ENCODE measurements at places on chromosomes 11 and 22. TPM values are rescaled to one million over a fixed set of nuclear protein-coding genes. Genes with fewer than 3 reads are reported as not detected.

Gene CTNND1
- polyA plus RNA-seq, result 215 TPM

Gene KCNC1
- 1.5 TPM for polyA plus RNA-seq

Gene B3GAT1
- polyA plus RNA-seq, result 4.1 TPM

Gene OR5A1
- polyA plus RNA-seq, result not detected

Gene TMPRSS5
- polyA plus RNA-seq, result 2.1 TPM

Gene SAA2
- polyA plus RNA-seq, result not detected

Gene MMP12
- polyA plus RNA-seq, result 2.2 TPM

Gene OR52A1
- 0.05 TPM for polyA plus RNA-seq

Gene TTC17
- polyA plus RNA-seq, result 91.4 TPM

Gene WNT11
- polyA plus RNA-seq, result 17.3 TPM

Gene PRG3
- polyA plus RNA-seq, result 0.39 TPM

- no peak for DNase-seq
Measured at GRCh38 chr11:1436468-1437039, 46.8 kb downstream of the BRSK2 start.

GRCh38 chr22:46031965-46032851 is 55.2 kb upstream of the WNT7B start:
- no peak for DNase-seq

DNA sequence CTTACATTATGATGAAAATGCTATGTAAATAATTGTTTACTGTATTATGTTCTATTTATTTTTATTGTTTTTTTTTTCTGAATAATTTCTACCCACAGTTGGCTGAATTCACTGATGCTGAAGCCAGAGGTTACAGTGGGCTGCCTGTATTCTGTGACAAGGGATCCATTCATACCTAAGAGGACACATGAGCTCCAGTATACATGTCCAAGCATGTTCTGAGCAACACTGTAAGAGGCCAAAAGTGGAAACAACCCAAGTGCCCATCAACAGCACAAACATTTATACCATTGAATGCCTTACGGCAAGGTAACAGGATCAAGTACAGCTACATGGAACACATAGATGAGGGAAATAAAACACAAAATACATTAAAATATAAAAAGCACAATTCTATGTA is 1.4 kb upstream of the SRSF8 start:
- DNase-seq, result no peak

DNA sequence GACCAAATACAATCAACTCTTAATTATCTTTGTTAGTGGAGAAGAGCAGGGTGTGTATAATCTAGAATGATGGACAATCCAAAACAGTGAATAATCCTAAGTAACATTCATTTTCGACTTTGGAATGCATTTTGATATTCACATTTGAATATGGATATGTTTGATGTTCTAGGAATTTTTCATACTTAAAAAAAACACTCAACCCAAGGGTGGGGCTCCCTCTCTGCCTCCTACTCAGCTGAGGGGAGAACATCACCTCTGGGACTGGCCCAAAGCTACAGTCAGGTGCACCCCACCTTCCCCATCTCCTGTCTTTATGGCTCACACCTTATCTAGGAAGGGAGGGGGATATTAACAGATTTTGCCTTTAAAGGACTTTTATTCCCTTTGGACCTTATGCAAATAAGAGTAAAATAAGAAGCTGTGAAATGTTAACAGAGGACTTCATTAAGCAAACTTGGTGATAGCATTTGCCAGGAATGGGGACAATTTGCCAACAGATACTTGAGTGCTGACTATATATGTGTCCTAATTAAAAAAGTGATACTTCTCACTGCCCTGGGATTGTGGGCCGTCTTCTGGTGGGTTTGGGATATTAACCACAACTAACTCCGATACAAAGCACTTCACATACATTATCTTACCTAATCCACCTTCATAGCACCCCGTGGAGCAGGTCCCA is 187.0 kb downstream of the ST3GAL4 start:
- DNase-seq, result no peak

DNA sequence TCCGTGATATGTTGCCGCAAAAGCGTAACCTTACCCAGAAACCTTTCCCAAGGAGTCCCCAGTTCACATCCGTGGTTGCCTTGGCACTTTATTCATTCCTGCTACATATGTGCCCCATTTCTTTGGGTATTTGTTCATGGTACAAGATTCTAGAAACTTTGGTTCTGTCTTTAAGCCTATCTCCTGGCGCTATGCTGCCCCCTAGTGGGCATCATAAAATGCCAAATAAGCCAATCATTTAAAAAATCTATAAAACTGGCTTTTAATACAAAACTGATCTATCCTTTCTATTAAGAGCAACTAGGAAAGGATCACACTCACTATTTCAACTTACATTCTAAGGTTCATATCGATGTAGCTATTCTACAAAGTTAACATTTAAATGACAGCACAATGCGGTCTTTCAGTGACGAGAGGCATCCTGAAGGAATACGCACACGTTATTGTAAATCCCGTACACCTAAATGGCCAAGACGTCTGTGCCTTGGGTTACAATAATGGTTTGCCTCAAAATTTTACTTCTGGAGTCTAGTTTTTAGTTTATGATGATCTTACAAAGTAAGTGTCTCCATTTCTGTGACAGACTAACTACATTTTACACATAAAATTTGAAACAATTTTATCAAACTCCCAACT is 16.2 kb downstream of the PIWIL3 start:
- peak; percentile 36 for DNase-seq

GRCh38 chr11:57150454-57150917 is 31.3 kb upstream of the LRRC55 start:
- DNase-seq, result no peak

DNA sequence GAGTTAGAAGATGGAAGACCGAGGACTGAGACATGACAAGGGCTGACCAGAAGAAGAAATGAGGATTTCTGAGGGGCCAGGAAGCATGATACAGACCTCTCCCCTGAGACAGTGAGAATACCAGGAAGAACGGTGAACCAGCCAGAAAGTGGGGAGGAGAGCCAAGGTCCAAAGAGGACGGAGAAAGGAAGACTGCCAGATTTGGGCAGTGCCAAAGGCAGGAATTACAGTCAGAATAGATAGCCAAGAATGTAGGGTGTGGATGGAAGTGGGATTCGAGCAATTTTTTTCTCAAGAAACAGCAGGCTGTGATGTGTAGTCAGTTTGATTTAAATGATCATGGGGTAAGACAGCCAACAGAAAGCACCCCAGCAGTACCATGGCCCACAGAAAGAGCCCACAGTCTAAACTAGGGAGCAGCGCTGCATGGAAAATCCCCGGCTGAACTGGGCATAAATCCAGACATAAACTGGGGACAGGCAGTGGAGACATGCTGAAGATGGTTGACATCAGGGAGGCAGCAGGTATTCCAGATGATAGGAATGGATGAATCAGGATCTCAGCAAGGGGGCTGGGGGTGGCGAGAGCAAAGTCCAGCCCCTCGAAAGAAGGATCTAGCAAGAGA is 67.3 kb upstream of the BARX2 start:
- DNase-seq, result no peak

GRCh38 chr11:65043881-65044501 is 3.0 kb downstream of the SAC3D1 start:
- no peak for DNase-seq

GRCh38 chr11:66188580-66188979 is 79.9 kb upstream of the RAB1B start:
- DNase-seq, result no peak

DNA sequence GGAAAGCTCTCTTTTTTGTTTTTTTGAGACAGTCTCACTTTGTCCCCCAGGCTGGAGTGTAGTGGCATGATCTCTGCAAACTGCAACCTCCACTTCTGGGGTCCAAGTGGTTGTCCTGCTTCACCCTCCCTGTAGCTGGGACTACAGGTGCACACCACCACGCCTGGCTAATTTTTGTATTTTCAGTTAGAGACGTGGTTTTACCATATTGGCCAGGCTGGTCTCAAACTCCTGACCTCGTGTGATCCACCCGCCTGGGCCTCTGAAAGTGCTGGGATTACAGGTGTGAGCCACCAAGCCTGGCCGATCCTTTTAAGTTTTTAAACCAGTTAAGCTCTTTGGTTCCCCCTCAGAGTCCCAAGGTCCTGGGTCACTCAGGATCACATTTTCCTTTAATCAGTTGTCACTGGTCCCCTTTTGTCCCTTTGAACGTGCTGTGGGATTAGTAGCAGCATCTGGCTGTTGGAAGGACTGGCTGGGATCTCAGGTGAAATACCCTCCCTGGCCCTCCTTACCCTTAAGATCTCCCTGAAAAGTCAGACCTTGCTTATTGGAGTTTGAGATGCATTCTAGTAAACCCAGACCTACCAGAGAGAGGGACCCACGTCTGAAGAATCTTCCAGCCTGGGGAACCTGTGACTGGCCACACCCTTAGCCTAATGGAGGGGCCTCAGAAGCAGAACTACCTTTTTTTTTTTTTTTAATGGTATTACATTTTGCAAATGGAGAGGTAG is 8.1 kb downstream of the MALAT1 start:
- DNase-seq, result no peak

- no peak for DNase-seq
Measured at GRCh38 chr11:76279646-76280045, 73.3 kb upstream of the WNT11 start.

DNA sequence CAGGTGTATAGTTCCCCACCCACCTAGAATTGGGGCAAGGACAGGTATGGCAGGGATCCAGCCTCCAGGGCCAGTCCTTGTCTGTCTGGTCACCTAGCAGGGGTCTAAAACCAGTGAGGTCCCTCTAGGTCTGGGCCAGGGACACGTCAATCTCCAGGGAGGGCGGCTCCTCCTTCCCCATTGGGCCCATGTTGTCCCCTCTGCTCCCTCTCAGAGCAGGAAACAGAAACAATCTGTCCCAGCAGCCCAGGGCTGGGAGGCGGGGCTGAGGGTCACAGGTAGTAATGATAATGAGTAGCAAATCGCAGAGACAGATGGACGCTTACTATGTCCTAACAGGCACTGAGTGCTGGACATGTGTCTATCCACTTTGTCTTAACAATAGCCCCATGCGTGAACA is 22.8 kb upstream of the SYT7 start:
- no peak for DNase-seq

DNA sequence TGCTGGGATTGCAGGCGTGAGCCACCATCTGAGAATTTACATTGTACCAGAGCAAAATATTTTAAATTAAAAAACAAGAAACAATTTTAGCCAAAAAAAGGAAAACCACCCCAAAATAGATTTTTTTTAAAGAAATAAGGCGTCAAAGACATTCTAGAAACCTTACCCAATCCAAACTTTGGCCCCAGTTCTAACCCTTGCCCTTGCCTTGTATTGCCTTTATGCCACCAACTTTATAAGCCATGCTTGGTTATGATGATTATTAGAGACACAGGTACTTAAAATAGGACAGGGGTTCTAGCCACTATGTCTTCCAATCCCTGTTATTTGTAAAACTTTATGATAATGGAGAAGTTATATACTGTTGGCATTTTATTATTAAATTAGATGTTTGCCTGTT is 11.8 kb downstream of the C11orf54 start:
- DNase-seq, result no peak

GRCh38 chr22:37925767-37926166 is 19.7 kb downstream of the MICALL1 start:
- DNase-seq, result no peak

DNA sequence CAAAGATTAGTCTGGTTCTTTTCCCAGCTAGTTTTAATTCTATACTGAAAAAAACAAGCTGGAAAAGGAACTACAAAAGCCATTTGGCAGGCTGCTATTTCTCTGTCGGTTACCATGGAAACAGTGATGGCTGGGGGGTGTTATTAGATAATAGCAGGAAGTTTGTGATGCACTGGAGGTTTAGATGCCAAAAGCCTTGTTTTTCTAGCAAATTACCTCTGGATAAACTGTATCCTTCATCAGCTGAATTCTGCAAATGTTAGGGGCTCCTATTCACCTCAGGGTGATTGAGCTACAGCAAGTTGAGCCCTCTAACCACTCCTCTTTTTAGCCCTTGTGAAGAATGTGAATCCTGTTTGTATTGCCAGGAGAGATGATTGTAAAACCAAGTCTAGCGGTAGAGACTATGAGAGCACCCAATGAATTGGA is 25.2 kb downstream of the ALKBH3 start:
- no peak for DNase-seq

- DNase-seq, result no peak
Measured at GRCh38 chr22:40204321-40205116, 26.8 kb downstream of the TNRC6B start.

- no peak for DNase-seq
Measured at GRCh38 chr11:115581871-115582639, 77.8 kb upstream of the CADM1 start.

- DNase-seq, result no peak
Measured at GRCh38 chr11:93123351-93123898, 74.4 kb downstream of the SLC36A4 start.

GRCh38 chr11:128737704-128738103 is 43.8 kb downstream of the FLI1 start:
- no peak for DNase-seq

GRCh38 chr11:86052693-86053641 is 15.9 kb downstream of the PICALM start:
- no peak for DNase-seq

GRCh38 chr11:3853899-3854659 is 1.4 kb upstream of the STIM1 start:
- no peak for DNase-seq

- DNase-seq, result peak; percentile 69
Measured at GRCh38 chr11:102287964-102288724, 29.1 kb upstream of the BIRC3 start.

DNA sequence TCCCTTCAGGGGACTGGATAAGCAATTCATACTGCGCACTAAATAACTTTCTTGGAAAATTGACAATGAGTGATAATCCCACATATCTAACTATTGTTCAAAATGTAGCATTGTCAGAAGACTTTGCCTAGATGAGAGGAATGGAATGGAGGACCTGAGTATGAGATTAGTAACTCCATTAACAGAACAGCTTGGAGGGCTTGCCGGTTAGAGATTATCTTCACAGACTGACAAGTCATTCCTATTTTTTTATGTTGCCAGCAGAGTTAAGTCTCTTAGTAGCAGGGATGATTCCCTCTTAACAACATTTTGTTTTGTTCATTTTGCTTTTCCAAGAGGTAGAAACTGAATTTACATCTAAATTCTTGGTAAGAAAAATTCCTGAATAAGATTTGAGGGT is 7.1 kb upstream of the BACE1-AS start:
- no peak for DNase-seq

- DNase-seq, result no peak
Measured at GRCh38 chr22:45744442-45744841, 72.8 kb downstream of the ATXN10 start.

DNA sequence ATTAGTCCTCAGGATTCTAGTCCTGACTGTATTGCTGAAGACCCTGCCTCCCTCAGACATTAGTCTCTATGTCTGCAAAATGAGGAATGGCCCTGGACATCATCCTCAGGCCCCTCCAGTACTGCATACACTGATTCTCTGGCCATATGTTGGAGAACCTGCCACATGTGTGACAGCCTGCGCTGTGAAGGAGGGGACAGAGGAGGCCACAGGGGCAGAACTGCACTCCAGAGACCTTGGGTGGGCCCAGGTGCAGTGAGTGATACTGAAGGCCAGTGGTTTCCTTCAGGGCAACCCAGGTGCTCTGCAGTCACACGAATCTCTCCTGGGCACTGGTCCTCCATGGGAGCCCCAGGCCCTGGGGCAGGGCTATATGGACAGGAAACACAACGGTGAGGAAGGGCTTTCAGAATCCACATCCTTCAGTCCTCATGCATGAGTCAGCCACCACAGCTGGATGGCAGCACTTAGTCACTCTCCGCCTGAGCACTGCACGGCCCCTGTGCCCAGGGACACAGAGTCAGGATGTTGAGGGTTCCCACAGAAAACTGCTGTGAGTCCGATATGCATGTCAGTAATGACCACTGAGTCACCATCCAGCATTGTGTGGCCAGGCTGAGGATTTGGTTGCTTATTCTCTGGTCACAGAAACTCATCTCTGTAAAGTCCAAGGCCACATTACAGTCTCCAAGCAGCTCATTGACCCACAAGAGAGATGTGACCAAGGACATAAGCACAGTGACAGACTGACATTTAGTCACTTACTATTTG is 39.7 kb downstream of the ME3 start:
- no peak for DNase-seq
